ENCODE measurements at places on chromosomes 16 and 17.

- no peak for DNase-seq
Observed at GRCh38 chr16:60902114-60902513, 1134.1 kb downstream of the CDH8 start.

- DNase-seq = no peak
Observed at GRCh38 chr17:11612956-11613355, 14.7 kb downstream of the DNAH9 start.

DNA sequence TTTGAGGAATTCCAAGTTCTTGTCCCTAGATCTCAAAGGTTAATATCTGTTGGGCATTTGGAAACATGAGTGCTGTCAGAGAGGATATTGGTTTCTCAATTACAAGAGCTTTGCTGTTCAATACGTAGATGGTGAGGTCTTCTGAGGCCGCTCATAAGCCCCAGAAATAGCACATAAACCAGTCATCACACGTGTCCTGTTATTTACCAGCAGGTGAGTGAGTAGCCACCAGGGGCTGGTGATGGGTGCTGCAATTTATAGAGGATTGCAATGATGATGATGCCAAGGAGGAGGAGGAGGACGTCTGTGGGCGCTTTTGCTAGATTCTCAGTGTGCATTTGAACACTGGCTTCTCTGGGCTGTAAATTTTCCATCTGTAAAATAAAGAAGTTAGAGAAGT, 89.0 kb downstream of the SALL1 start:
- no peak for DNase-seq

DNA sequence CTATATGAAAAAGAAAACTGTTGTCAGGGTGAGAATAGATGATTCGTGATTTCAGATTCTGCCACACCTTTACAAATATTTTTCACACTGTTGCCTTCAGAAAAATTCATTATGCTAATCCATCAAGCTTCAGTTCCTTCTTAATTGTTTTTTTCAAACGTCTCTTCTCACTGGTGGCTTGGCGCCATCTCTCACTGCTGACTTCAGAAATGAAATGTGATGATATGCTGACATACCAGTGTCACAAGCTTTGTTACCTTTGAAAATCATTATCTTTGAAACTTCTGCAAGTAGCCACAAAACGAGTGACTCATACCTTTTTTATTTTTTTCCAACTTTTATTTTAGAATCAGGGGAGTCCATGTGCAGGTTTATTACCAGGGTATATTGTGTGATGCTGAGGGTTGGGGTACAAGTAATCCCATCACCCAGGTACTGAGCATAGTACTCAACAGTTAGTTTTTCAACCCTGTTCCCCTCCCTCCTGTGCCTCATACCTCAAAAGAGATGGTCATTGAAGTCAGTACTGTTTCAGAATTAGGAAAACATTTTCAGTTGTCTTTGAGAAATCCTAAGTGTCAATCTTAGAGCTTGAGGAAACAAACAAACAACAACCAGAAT, 14.0 kb upstream of the KRT222 start:
- no peak for DNase-seq

- no peak for DNase-seq
Observed at GRCh38 chr16:85452364-85453193, 160.5 kb upstream of the GSE1 start.

DNA sequence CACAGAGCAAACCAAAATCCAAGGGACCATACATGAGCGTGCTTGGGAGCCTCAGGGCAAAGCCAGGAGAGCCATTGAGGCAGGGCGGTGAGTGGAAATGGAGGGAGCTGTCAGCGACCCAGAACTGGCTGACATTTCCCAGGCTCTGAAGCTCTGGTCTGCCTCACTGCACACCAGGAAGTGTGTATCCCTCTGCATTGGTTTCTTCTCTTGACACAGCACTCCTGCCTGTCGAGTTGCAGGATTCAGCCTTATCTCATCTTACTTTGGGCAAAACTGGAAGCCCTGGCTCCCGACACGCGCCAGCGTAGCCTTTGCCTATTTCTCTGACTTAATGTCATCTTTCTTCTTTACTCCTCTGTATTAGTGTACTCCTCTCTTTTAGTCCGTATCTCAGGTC, 144.7 kb upstream of the HS3ST3A1 start:
- no peak for DNase-seq
